ENCODE measurements at places on chromosomes 5 and 9. TPM values are rescaled to one million over a fixed set of nuclear protein-coding genes. Genes with fewer than 3 reads are reported as not detected.

The HCN1 gene
- 13.4 TPM for total RNA-seq

The ZNF346 gene
- 32.3 TPM for total RNA-seq

The HSPB3 gene
- total RNA-seq, result not detected

The SCGB3A2 gene
- not detected for total RNA-seq

The LRRC14B gene
- 3.2 TPM for total RNA-seq

The IRGM gene
- not detected for total RNA-seq

The TCOF1 gene
- 12.7 TPM for total RNA-seq

The CDC20B gene
- 1.6 TPM for total RNA-seq

The CMBL gene
- 12.0 TPM for total RNA-seq

The PDE8B gene
- total RNA-seq, result 15.5 TPM

The ADAMTS12 gene
- total RNA-seq, result 5.8 TPM

The HEMGN gene
- total RNA-seq, result 4.2 TPM

The TAS2R1 gene
- not detected for total RNA-seq

The GKAP1 gene
- 18.5 TPM for total RNA-seq

The NREP gene
- 588 TPM for total RNA-seq

The COL23A1 gene
- total RNA-seq, result 4.2 TPM

The LCP2 gene
- 2.5 TPM for total RNA-seq

The ZNF618 gene
- total RNA-seq, result 10.1 TPM

The PLK2 gene
- total RNA-seq, result 418 TPM

The ARL15 gene
- 59.3 TPM for total RNA-seq

The HTR1A gene
- total RNA-seq, result 5.5 TPM

The TLR4 gene
- 10.6 TPM for total RNA-seq

The SOHLH1 gene
- not detected for total RNA-seq

The PRDM9 gene
- total RNA-seq, result not detected

The SNX18 gene
- total RNA-seq, result 22.6 TPM

The PCDHGB5 gene
- 24.0 TPM for total RNA-seq

The THBS4 gene
- 11.8 TPM for total RNA-seq

The LEAP2 gene
- 1.2 TPM for total RNA-seq

The FRMD3 gene
- total RNA-seq, result 26.5 TPM

The ZNF354C gene
- total RNA-seq, result 42.2 TPM

The HMGCS1 gene
- 570 TPM for total RNA-seq

The PCDHB15 gene
- 22.6 TPM for total RNA-seq

The CORO2A gene
- 7.6 TPM for total RNA-seq

The SLC2A6 gene
- 22.8 TPM for total RNA-seq

The GPR150 gene
- total RNA-seq, result 0.23 TPM

The IL33 gene
- 17.5 TPM for total RNA-seq

The SLC6A3 gene
- 12.5 TPM for total RNA-seq

The ANKRD34B gene
- total RNA-seq, result 3.0 TPM

The SOWAHA gene
- total RNA-seq, result 9.2 TPM

The MOB3B gene
- 9.0 TPM for total RNA-seq

The SLC36A3 gene
- not detected for total RNA-seq

The BARX1 gene
- not detected for total RNA-seq

The TMEM174 gene
- total RNA-seq, result not detected

The PRRT1B gene
- not detected for total RNA-seq

The FKTN gene
- 36.2 TPM for total RNA-seq

The PCDHA1 gene
- total RNA-seq, result 13.8 TPM

The LHX2 gene
- 8.3 TPM for total RNA-seq

The RNF44 gene
- total RNA-seq, result 12.7 TPM

The TAF11L2 gene
- not detected for total RNA-seq

The IL17B gene
- total RNA-seq, result not detected

The RGS7BP gene
- 21.2 TPM for total RNA-seq

The ASTN2 gene
- total RNA-seq, result 32.8 TPM

The EGFLAM gene
- 5.8 TPM for total RNA-seq

The CCDC192 gene
- not detected for total RNA-seq

The CD180 gene
- 1.2 TPM for total RNA-seq

Measured in diencephalon (tissue), 1 donor.